Peyer's patch (tissue), 4 donors: ENCODE measurements at places on chromosomes 12 and 14.

DNA sequence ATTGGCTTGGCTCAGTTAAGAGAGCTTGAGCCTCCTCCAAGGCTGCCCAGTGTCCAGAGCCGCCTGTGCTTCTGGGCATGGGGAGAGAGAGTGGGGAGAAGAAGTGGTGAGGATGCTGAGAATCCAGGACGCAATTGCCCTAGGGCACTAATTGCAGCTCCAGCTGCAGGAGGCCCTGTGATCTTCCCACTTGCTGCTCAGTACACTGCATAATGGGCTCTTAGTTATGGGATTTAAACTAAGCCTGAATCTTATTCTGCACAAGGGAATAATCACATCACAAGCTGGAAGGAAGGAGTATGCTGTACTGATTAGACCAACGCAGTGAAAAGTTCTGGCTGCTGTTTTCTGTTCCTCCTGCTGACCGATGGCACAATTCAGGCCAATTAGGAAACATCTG, 101.0 kb upstream of the PRMT8 start:
- DNase-seq: no peak

DNA sequence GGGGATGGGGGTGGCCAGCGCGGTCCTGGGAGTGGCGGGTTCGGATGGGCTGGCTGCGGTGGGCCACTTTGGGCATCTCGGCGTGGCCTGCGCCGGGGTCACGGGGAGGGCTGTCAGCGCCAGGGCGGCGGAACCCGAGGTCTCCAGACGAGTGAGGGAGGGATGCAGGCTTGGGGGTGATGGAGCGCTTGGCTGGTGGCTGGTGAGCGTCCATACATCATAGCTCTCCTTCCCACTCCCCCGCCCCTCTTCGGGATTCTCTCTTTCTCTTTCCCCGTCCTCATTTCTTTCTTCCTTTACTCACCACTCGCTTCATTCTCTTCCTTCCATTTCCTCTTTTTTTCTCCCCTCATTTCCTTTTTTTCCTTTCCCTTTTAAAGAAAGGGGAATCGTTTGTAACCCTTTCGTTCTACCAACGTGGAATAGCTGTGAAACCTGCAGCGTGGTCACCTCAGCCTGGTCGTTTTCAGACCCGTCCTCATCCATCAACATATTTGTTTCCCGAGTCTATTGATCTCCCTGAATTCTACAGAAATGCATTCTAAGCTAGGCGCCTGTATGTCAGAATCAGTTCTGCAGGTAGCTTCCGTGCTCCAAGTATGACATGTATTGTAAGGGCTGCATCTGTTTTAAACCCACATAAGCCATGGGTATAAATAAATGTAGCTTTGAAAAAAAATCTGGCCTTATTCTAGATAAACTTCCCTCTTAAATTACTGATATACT, 260.3 kb upstream of the E2F7 start:
- no peak for DNase-seq

GRCh38 chr14:75995372-75996041, 9.9 kb downstream of the IFT43 start:
- no peak for DNase-seq

- DNase-seq: no peak
These were observed 18.9 kb upstream of the PLEKHH1 start for GRCh38 chr14:67514203-67514607.

- DNase-seq: no peak
These were observed 12.3 kb upstream of the PITPNM2 start for GRCh38 chr12:123163227-123163626.

- DNase-seq: peak; percentile 43
These were observed 7.5 kb downstream of the REC8 start for GRCh38 chr14:24179294-24179960.

- DNase-seq: no peak
These were observed 19.0 kb downstream of the EML1 start for GRCh38 chr14:99812096-99812750.

DNA sequence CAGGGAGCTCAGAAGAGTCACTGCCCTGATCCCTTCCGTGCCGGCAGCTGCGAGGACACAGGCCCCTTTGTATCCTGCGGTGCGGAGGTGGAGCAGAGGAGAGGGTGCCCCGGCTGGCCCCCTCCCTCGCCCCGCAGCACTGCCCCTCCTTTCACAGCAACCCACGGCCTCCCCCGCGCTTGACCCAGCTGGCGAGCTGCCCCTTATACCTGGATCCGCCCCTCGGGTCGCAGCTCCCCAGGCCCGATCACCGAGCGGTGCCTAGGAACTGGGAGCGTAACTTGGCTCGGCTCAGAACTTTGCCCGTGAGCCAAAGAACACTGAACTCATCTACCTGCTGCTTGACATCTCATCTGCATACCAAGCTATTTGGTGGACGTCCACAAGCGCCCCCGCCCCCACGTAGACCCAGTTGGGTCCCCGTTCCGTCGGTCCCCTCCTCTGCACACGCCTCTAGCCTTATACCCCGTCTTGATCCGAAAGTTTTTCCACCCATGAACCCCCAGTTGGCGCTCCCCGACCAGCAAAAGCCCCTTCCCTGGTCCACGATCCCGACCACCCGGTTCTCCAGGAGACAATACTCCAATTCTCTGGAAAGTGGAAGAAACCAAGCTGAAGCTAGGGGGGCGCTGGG, 697 bp upstream of the DNAJC14 start:
- peak; percentile 36 for DNase-seq
